ENCODE measurements at places on chromosomes 1 and 21.

- no peak for DNase-seq
These were observed 59.5 kb downstream of the IRF2BP2 start for GRCh38 chr1:234550341-234551031.

- no peak for DNase-seq
These were observed 198.4 kb upstream of the VAMP3 start for GRCh38 chr1:7572654-7573152.

DNA sequence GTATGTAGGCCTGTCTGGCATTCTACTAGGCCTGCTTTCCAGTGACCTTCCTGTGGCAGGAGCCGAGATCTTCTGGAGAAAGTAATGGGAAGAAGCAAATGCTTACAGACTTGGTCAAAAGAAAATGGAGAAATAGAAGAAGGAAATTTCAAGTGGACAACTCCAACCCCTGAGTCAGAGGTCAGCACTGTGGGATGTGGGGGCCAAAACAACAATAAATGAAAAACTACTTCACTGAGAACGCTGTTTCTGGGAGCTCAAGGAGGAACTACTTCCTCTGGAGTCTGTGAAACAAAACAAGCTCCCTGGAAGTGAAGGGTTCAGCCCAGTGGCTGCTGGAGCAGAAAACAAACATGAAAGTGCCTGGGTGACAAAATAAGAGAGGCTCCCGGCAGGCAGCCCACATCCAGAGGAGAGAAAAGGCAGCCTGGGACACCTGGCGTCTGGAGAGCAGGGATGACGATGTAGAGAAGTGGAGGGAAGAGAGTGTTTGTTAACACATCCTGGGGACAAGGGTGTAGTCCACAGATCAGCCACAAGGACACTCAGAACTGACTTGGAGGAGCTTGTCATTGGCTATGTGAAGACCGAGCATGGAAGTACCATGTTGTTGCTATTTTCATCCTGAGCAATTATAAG, 355.2 kb downstream of the SMYD3 start:
- no peak for DNase-seq

DNA sequence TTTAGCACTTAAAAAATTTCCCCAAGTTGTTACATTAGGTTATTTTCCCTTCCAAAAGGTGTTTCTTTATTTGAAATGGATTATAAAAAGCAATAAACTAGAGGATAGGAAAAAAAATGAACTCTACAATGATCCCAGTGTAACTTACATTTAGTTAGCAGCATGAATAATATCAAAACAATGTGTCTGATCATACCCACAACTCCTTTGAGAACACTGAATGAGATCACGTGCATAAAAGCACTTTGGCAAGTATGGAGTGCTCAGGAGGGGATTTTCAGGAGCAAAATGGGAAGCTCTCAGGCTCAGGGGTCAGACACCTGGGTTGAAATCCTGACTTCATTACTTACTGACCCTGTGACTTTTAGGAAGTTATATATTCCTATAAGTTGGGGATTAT, 369.7 kb upstream of the PROX1 start:
- DNase-seq, result no peak

DNA sequence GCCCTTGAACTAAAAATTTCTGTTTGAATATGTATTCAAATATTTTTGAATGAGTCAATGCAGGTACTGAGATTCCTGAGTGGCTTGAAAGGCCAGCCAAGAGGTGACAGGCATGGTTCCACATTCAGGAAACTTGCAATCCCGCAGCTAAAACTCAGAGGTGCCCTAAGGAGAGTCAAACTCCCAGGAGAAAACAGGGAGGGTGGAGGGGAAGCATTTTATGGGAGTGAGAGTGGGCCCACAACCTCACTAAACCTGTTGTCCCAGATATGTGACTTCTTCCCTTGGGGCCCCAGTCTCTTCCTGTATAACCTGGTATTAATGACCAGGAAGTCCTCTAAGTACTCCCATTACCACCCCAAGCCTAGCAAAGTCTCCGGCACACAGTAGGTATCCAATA, 189.6 kb downstream of the PLPP3 start:
- DNase-seq, result no peak

- no peak for DNase-seq
These were observed 111.3 kb downstream of the TNFSF18 start for GRCh38 chr1:172939475-172939874.

Data from WTC11 (cell line).